ENCODE measurements at places on chromosomes 4 and X. TPM values are rescaled to one million over a fixed set of nuclear protein-coding genes. Genes with fewer than 3 reads are reported as not detected.
A peak's percentile ranks its signal among the peaks of the same experiment; 100 is the strongest.

The MMAA gene
- 3.8 TPM for total RNA-seq

The RAB40A gene
- total RNA-seq: 2.6 TPM

The CSAG1 gene
- total RNA-seq: not detected

The WNK3 gene
- 3.7 TPM for total RNA-seq

The SPANXN3 gene
- not detected for total RNA-seq

The MAP7D2 gene
- not detected for total RNA-seq

DNA sequence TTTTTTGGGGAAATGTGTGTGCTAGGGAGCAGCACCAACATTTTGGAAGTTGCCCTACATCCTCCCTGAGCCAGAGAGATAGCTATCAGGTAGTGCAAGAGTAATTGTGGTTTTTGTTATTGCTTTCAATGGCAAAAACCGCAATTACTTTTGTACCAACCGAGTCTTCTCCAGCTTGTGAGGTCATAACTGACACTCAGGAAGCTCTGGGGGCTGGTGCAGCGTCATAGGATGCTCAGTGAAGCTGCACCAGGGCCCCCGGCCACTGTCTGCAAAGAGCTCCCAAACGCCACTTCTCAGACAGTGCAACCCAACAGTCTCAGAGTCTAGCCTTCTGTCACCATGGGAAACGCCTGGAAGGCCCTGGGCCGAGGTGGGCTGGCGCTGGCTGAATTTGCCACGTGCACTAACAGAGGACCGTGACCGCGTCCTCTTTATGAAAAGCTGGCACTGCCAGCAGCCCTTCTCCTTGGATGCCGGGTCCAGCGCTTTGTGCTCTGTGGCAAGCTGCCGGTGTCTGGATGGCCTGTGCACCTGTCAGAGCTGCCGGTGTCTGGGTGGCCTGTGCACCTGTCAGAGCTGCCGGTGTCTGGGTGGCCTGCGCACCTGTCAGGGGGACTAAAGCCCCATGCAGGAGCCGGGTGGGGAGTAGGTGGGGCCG, 19.4 kb downstream of the SH3TC1 start:
- no peaks in the 10 kb centered on the region for H3K27me3 ChIP-seq
- no peak overlapping the region for H3K4me3 ChIP-seq
- no peaks in the 10 kb centered on the region for H3K36me3 ChIP-seq
- peaks cover 6% of the 10 kb centered on the region for H3K4me1 ChIP-seq

- H3K27me3 ChIP-seq: no peaks in the 10 kb centered on the region
- DNase-seq: no peak
These were observed 58.0 kb upstream of the CHRDL1 start for GRCh38 chrX:110853610-110854009.

DNA sequence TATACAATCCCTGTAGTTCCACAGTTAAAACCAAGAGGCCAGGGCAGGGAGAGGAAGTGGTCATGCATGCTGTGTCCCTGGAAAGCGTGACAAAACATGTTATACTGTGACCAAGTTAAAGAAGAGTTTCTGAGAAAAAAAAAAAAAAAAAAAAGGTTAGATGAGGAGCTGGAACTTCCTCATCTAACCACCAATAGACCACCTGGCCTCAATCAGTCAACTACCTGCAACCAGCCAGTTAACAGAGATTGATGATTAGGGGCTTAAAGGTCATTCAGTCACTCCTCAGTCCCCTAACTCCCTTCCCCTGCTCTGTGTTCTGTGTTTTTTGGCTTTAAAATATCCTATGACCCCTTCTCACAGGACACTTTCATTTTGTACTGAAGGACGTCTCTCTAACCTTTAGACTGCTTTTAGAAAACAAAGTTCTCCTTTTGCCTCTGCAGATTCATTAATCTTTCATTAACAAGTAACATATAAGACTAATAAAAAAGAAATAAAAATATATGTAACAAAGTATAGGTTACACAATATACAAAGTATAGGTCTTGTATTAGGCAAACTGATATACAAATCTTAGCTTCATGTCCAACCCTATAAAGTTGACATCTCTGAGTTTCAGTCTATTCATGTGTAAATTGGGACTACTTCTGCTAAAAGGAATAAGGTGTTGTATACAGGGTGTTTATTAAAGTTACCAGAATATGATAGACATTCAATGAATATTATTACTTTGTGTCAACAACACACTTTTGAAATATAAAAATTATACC, 179.1 kb upstream of the NDST4 start:
- no peaks in the 10 kb centered on the region for H3K36me3 ChIP-seq
- no peak overlapping the region for H3K4me3 ChIP-seq
- no peak overlapping the region for H3K27ac ChIP-seq
- H3K27me3 ChIP-seq: no peaks in the 10 kb centered on the region
- no peaks in the 10 kb centered on the region for H3K4me1 ChIP-seq
- DNase-seq: no peak

DNA sequence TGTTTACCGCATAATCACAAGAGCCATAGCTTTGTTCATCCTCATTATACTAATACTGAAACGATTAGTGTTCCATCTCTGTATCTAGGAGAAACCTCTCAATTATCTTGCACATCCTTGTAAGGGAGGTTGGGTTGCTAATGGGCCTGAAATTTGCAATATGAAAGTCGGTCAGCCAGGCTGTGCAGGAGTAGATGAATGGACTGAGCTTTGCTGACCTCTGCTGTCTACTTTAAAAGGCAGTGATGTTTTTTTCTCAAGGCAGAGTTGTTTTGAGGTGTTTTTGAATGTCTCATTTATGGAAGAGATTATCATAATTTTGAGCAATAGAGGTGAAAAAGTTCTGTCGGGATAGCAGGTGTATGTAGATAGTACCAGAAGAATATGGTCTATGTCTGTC, 47.9 kb upstream of the LINC00632 start:
- H3K36me3 ChIP-seq: no peaks in the 10 kb centered on the region
- no peak overlapping the region for H3K4me3 ChIP-seq

DNA sequence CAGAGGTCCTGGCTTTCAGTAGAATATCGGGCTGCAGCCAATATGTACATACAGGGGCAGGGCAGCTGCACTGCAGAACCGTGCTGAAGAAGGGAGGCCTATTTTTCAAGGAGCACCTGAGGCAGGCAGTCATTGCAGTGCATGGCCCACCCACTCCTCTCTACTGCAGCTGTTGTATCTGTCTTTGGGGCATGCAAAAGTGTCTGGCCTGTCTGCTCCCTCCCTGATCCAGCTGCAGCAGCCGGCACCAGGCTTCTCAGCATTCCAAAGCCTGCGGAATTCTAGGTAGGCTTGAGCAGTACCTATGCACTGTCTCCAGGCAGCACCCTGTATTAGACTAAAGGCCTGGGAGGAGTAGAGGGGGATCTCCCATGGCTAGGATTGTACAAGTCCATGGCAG, 415.2 kb upstream of the MAGEB16 start:
- H3K27ac ChIP-seq: no peak overlapping the region
- no peaks in the 10 kb centered on the region for H3K36me3 ChIP-seq
- DNase-seq: no peak
- H3K27me3 ChIP-seq: no peaks in the 10 kb centered on the region
- H3K4me1 ChIP-seq: no peaks in the 10 kb centered on the region

DNA sequence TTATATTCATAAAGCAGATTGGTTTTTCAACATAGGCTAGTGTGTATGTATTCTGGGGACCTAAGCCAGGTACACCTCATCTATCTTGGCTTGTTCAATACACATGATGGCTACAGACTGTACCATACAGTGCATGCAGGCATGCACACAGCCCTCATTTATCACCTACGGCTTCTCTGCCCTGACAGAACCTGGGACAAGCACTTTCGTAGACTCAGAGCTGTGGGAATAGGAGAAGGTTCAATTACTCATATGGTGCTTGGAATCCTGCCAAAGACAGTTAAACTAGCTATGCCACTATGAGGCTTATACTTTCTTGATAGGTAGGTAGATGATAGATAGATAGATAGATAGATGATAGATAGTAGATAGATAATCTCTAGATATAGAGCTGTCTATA, 457.2 kb downstream of the GALNTL6 start:
- DNase-seq: no peak
- no peaks in the 10 kb centered on the region for H3K27me3 ChIP-seq
- H3K27ac ChIP-seq: no peak overlapping the region
- H3K4me1 ChIP-seq: no peaks in the 10 kb centered on the region
- H3K4me3 ChIP-seq: no peak overlapping the region

GRCh38 chr4:82430964-82431745, 765 bp downstream of the ENOPH1 start:
- H3K27ac ChIP-seq: peak overlapping the region; percentile 94
- no peaks in the 10 kb centered on the region for H3K27me3 ChIP-seq
- H3K4me1 ChIP-seq: peaks cover 24% of the 10 kb centered on the region
- peak overlapping the region; percentile 90 for H3K4me3 ChIP-seq
- DNase-seq: no peak

GRCh38 chr4:91622925-91623602, 680.7 kb upstream of the GRID2 start:
- H3K27me3 ChIP-seq: no peaks in the 10 kb centered on the region
- no peak overlapping the region for H3K4me3 ChIP-seq
- no peaks in the 10 kb centered on the region for H3K36me3 ChIP-seq
- H3K4me1 ChIP-seq: no peaks in the 10 kb centered on the region
- DNase-seq: no peak

DNA sequence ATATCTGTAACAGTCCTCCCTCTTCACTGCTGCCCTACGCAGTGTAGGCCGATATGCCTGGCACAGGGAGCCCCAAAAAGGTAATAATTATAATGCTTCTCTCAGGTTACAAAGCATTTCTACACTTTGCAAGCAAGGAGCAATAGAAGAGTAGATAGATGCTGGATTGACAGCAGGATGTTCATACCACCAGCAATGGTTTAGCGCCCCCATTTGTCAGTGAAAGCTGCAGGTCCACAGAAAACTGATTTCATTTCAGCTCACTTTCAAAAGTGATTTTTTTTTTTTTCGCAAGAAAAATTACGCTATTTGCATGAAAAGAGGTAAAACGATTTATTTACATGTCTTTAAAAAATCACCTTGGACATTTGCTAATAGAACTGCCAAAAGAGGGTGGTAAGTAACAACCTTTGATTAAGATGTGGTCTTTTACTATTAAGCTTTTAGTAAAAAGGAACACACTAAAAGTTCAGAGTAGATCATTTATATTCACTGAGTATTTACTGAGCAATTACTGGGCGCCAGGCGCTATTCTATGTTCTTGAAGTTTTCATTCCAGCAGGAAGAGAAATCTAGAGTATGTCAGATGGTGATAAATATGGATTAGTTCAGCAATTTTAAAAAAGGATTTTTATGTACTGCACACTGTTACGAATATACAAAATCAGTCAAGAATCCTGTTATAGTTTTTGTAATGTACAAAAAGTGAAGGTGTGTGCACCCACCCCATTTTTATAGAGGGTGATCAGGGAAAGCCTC, 34.4 kb downstream of the HPF1 start:
- DNase-seq: no peak
- no peaks in the 10 kb centered on the region for H3K27me3 ChIP-seq
- H3K27ac ChIP-seq: no peak overlapping the region
- no peak overlapping the region for H3K4me3 ChIP-seq
- H3K36me3 ChIP-seq: peaks cover 5% of the 10 kb centered on the region
- no peaks in the 10 kb centered on the region for H3K4me1 ChIP-seq

GRCh38 chrX:110440016-110440805, 81.6 kb downstream of the RTL9 start:
- no peak overlapping the region for H3K27ac ChIP-seq
- no peaks in the 10 kb centered on the region for H3K4me1 ChIP-seq
- no peaks in the 10 kb centered on the region for H3K27me3 ChIP-seq
- no peak overlapping the region for H3K4me3 ChIP-seq

DNA sequence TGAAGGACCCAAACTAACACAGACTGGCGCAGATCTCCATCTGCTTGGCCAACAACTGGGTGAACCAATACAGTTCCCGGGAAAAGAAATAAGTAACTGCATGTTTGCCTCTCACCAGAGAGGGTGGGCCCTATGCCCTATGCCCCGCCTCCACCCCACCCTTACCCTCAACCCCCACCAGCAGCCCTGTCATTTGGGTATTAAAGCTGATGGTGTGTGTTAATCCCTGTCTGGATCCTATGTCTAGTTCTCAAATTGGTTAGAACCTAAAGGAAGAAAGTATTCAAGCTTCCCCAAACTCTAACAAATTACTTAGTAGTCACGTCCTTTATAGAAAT, 19.0 kb downstream of the SMPX start:
- H3K4me3 ChIP-seq: no peak overlapping the region
- H3K27ac ChIP-seq: no peak overlapping the region
- H3K36me3 ChIP-seq: no peaks in the 10 kb centered on the region
- H3K4me1 ChIP-seq: no peaks in the 10 kb centered on the region

DNA sequence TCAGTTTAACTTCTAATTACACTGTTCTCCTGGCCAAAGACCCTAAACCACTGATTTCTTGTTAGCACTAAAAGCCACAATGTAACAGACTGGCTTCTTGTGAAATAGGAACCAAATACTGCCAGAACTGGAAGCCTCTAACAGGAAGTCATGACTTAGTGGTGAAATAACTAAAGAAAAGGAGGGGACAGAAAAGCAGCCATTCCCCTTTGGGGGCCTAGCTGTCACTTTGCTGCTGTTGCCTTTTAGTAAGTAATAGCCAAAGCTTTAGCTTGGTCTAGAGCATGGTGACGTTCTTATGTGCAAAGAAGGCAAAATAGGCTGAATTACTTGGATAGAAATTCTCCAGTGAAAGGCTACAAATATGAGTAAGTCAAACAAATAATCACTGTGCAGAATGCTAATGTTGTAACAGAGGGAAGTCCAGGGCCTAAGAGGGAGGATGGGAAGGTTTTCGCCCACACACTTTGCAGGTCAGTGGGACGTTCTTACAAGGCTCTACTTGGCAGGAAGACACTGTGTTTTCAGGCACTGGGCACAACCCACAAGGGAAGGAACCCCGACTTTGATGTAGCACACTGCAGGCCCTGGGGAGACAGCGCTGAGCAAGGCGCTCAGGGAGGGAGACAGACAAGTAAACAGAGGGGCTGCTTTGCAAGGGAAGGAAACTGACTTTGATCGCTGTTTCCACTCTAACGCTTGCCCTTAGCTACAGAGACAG, 16.7 kb downstream of the GAB3 start:
- peaks cover 88% of the 10 kb centered on the region for H3K4me1 ChIP-seq
- DNase-seq: no peak
- H3K36me3 ChIP-seq: no peaks in the 10 kb centered on the region
- H3K27me3 ChIP-seq: no peaks in the 10 kb centered on the region
- H3K27ac ChIP-seq: peak overlapping the region; percentile 81

DNA sequence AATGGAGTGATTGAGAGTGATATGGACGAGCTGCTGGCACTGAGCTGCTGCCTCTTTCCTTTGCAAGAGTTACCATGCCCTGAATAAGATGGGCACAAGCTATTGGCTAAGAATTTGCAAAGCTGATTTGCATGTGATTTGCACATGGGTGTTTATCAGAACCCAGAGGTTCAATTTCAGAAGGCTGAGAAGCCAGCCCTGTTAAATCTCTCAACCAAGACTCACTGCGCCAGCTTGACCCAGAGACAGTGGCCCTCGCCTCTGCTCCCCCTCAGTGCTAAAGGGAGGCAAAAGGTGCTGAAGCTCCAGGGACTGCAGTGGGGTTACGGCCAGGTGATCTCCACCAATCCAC, 701 bp downstream of the ARHGAP4 start:
- H3K4me3 ChIP-seq: peak overlapping the region; percentile 53
- H3K27ac ChIP-seq: no peak overlapping the region
- H3K4me1 ChIP-seq: no peaks in the 10 kb centered on the region
- DNase-seq: no peak

DNA sequence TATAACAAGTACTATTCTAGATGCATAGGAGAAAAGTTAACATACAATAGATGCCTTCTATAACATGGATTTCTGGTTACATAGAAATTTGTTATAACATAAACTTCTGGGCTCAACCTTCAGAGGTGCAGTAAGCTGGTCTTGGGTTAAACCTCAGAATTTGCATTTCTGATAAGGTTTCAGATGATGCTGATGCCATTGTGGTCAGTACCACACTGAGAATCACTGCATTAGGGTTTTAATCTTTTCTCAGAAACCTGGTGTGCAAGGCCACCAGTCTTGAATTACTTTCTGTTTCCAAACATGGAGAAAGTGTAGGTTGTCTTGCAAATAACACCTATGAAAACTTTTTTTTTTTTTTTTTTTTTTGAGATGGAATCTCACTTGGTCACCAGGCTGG, 146.2 kb downstream of the SPOCK3 start:
- no peak overlapping the region for H3K4me3 ChIP-seq
- no peaks in the 10 kb centered on the region for H3K4me1 ChIP-seq
- H3K27ac ChIP-seq: no peak overlapping the region
- H3K36me3 ChIP-seq: no peaks in the 10 kb centered on the region
